ENCODE measurements at places on chromosomes 2 and 18.

- DNase-seq: no peak
Measured at GRCh38 chr2:139514951-139515350, 734.8 kb upstream of the NXPH2 start.

DNA sequence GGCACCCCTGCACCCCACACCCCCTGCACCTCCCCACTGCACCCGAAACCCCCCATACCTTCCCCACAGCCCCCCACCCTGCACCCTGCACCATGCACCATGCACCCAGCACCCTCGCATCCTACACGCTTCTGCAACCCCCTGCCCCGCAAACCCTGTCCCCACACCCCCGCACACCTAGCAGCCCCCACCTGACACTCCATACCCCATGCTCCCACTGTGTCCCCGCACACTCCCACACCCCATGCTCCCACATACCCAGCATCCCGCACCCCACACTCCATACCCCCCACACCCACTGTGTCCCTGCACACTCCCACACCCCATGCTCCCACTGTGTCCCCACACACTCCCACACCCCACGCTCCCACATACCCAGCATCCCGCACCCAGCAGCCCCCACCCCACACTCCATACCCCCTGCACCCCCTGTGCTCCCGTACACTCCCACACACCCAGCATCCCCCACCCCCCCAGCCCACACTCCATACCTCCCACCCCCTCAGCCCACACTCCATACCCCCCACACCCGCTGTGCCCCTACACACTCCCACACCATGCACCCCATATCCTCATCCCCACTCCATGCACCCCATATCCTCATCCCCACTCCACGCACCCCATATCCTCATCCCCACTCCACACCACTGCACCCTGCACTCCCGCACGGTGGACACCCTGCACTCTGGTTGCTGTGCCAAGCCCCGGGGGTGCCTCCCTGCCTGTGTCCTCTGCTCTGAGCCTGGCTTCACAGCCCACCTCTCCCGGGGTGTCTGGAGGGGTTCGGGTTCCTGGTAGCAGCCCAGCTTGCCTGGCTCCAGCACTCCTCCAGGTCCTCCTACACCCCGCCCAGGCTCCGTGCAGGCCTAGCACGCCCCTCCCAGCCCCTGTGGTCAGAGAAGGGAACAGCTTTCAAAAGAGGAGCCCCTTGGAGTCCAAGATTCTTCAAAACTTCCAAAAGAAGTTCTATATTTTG is 93.9 kb upstream of the CTDP1 start:
- no peak for DNase-seq

GRCh38 chr2:19775838-19776237 is 125.9 kb downstream of the TTC32 start:
- no peak for DNase-seq

DNA sequence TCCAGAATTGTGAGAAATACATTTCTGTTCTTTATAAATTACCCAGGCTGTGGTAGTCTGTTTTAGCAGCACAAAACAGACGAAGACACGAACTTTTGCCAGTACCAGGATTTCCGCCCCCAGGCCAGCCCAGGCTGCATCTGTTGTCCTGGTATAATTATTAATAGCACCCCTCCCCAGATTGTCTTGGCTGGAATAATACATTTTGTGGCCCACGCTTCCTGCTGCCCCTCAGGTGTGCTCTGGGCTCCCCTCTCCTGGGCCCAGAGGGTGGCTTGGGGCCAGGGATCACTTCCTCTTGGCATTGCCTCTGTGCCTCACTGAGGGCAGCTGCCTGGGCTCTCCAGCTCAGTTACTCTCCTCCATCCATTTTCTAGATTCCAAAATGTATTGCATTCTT is 102.1 kb upstream of the HS6ST1 start:
- no peak for DNase-seq

DNA sequence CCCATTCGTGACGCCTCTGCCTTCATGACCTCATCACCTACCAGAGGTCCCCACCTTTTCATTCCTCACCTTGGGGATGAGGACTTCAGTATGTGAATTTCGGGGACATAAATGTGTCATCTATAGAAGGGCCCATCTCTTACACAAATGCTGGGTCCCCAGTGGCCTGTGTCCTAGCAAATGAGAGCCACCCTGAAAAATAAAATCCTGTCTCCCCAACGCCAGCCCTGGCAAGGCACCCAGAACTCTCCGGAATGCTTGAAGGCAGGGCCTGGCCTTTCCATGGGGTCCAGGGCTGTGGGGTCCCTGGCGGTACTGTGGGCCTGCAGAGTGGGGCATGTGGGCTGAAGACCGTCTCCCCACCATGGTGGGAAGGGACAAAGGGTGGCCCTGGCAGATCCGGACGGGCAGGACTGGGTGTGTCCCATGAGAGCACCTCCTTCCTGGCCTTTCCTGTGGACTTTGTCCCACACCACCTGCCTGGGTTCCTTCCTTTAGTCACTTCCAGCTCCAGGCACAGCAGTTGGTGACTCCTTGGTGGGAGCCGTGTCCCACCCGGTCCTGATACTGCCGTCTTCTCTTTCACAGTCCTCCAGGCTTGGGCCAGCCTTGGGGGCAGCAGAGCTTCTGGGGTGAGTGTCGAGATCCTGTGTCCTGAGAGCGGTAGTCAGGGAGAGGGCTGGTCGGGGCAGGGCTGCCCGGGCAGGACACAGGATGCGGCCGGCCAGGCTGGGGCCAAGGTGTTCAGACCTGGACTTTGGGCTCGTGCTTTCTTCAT is 18.6 kb downstream of the CAPN10 start:
- no peak for DNase-seq
